Heart left ventricle (tissue), 16 donors: ENCODE measurements at places on chromosomes 6 and 20. TPM values are rescaled to one million over a fixed set of nuclear protein-coding genes. Genes with fewer than 3 reads are reported as not detected.

DNA sequence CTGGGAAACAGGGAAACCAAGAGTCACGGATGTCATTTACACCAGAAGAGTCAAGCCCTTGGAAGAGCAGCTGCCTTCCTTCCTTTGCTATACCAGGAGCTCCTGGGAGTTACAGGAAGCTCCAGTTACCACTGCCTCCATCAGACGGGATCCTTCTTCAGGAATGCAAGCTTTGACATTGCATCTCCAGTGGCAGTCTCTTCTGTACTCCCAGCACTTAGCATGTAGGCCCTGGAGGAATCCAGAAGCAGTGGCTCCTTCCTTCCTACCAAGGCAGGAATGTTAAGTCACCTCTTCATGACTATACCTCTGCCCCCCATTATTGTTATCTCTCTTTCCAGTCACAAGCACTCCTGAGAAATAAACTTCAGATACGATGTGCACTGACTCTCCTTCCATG lies 836.0 kb downstream of the MAFB start:
- no peak for DNase-seq

DNA sequence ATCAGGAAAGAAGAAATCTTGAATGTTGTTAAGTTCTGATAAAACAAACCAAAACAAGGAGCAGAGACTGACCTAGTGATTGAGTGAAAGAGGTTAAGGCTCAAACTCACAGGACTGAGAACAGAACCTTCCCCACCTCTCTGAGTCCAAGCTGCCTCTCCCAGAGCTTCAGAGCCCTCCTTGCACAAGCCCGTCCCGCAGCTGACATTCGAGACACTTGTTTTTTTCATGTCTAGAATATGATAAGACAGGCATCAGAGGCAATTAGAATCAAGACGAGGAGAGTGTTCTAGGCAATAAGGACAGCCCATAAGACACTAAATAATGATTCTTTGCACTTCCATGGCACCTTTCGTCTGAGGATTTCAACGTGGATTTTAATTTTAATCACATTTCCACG lies 140.6 kb downstream of the PXDC1 start:
- DNase-seq, result no peak

DNA sequence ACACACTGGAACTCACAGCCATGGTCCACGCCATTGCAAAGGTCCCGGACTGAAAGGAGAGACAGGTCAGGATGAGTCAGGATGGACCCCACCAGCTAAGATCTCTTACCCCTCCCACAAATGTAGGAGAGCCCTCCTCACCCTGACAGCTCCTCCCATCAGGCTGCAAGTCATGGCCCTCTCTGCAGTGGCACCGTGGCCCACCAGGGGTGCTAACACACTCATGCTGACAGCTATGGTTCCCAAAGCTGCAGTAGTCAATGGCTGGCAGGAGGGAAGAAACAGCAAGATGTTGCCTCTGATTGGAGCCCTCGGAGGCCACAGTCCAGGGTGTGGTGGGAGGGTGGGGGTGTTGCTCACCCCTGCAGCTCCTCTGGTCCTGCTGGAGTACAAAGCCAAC lies 5.7 kb upstream of the RBPJL start:
- no peak for DNase-seq

The PIGU gene
- total RNA-seq, result 16.1 TPM
